ENCODE measurements at places on chromosomes 5 and 9.

- no peak for DNase-seq
Measured at GRCh38 chr5:171867786-171868185, 82.2 kb downstream of the SMIM23 start.

- no peak for DNase-seq
Measured at GRCh38 chr9:113570749-113571711, 107.5 kb downstream of the RGS3 start.

GRCh38 chr9:91477106-91477505, 53.5 kb upstream of the NFIL3 start:
- DNase-seq = no peak

DNA sequence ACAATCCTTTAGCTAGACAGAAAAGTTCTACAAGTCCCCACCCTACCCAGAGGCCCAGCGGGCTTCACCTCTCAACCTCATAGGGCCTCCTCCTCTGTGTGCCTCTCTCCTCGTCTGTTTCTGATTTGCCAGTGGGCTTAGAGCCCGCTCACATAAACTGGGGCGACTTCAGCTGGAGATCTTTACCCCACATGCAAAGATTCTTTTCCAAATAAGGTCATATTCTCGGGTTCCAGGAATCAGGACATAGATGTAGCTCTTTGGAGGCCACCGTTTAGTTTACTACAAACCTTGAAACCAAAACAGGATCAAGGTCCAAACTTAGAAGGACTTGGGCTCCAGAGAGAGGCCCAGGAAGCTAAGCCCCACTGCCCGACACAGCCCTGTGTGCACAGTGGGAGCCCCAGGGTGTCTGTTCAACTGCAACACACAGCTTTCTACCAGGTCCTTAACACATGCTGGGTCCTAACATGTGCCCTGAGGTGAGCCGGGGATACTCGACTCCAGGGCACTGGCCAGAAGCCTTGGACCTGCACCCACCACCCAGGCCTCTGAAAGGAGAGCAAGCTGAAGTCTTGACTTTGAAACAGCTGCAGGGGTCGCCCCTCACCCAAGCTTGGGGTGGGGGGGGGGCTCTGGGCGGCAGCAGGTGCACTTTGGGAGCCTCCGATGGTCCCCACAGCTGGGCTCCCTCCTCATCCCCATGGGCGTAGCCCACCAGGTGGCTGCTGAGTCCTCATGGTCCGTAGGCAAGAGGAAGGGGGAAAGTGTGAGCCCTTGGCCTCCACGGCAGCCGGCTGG, 26.8 kb upstream of the SLC12A7 start:
- no peak for DNase-seq

GRCh38 chr9:133716564-133717112, 21.5 kb downstream of the SARDH start:
- no peak for DNase-seq

GRCh38 chr5:138601444-138601843, 26.2 kb upstream of the HSPA9 start:
- DNase-seq = no peak

DNA sequence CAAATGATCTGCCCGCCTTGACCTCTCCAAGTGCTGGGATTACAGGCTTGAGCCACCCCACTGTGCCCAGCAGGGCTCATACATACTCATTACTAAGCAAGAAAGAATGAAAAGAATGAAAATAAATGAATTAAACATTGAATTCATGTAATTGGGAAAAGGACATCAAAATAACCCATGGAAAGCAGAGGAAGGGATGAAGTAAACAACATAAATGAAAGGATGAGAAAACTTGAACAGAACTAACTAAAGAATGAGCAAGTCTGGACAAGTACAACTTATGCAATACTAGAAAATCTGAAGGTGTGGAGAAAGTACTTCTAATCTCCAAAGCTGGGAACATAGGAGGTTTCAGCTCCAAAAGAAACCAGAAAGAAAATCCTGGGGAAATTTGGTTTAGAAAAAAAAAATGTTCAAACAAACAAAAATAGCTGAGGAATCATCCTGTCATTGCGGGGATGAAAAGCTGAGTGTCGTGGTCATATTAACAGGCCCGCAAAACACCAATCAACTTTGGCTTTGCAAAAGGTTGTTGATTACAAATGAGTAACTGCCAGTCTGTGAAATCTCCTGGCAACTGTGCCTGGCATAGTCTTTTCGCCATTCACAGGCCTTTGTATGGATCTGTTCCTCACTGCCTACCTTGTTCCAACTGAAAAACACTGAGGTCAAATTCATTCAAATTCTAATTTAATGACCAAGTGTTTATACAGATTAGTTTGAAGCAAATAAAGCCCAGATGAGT, 2.3 kb upstream of the AK3 start:
- no peak for DNase-seq

DNA sequence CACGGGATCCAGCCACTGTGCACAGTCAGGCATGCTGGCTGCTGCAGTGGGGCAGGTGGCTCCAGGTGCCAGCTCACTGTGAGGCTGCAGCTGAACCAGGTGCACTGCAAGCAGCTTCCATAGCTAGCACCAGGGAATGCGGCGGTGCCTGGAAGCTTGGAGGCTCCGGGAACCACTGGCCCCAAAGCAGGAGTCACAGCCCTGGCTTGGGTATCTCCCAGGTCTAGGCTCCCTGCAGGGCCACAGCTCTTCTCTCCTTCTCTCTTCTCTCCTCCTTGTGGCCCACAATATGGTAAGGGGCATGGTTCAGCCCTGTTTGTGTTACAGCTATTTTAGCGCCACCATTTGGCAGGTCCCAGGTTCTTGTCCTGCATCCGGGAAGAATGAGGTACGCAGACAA, 6.7 kb upstream of the MTMR12 start:
- DNase-seq = no peak

DNA sequence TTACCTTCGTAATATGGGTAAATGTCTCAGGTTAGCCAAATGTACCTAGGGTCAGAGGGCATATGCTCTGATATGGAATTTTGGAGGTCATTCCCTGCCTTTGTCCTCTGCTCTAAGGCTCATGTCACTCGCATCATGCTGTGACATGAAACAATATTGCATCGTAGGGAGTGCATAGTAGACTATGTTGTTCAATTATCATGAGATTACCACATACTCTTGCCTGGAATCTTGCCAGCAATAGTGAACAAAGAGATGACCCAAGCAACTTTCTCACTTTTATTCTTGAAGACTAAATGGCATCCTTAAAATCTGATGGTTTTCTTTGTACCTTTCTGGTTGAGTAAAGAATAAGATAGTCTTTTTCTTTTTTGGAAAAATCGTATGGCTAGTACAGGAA, 27.6 kb downstream of the ZNF462 start:
- no peak for DNase-seq

DNA sequence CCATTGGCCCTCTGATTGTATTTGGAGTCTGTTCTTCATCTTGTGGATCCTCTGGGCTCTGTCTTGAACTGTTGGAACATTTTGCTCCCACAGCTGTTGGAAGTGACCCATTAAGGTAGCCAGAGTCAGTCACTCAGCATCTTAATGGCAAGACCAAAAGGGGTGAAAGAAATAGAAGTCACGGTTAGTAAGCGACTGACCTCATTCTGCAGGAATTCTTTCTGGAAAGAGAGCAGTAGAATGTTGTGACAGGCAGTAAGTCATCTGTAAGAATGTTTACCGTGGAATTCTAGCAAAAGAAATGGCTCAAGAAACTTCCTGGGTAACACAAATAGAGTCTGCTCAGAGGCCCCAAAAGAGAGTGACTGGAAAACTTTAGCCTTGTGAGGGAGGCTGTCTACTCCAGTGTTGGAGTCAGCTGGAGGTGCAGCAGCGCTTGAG, 28.6 kb upstream of the TNC start:
- DNase-seq = no peak

DNA sequence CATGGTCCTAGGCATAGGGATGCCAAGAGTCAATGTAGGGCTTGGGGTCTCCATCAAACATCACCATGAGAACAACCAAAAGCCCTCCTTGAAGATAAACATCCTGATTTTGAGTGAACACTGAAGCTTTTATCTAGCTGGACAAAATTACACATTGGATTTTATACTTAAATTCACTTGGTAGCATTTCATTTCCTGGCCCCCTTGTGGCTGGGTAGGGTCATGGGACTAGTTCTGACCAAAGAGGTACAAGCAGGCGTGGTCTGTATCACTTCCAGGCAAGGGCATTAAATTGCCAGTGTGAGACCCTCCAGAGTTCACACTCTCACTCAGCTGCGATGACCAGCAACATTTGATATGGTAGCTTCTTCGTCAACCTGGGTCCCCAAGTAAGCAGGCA, 320.3 kb downstream of the ACTL7B start:
- no peak for DNase-seq

DNA sequence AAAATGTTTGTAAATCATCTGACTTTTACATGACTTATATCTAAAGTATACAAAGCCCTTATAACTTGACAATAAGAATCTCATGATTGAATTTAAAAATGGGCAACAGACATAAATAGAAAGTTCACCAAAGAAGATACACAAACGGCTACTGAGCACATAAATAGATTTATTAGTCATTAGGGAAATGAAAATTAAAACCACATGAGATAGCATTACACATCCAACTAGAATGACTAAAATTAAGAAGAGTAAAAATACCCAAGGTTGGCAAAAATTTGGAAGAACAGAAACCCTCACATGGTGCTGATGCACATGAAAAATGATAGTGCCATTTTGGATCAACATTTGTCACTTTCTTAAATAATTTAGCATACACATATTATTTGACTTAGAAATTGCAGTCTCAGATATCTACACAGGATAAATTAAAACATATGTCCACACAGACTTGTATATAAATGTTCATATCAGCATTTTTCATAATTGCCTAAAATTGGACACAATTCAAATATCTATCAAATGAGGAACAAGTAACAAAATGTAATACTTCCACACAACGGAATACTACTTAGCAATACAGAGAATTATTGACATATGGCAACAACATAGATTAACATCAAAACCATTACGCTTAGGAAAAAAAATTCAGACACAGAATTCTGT, 359.1 kb upstream of the DAB2 start:
- DNase-seq = no peak

DNA sequence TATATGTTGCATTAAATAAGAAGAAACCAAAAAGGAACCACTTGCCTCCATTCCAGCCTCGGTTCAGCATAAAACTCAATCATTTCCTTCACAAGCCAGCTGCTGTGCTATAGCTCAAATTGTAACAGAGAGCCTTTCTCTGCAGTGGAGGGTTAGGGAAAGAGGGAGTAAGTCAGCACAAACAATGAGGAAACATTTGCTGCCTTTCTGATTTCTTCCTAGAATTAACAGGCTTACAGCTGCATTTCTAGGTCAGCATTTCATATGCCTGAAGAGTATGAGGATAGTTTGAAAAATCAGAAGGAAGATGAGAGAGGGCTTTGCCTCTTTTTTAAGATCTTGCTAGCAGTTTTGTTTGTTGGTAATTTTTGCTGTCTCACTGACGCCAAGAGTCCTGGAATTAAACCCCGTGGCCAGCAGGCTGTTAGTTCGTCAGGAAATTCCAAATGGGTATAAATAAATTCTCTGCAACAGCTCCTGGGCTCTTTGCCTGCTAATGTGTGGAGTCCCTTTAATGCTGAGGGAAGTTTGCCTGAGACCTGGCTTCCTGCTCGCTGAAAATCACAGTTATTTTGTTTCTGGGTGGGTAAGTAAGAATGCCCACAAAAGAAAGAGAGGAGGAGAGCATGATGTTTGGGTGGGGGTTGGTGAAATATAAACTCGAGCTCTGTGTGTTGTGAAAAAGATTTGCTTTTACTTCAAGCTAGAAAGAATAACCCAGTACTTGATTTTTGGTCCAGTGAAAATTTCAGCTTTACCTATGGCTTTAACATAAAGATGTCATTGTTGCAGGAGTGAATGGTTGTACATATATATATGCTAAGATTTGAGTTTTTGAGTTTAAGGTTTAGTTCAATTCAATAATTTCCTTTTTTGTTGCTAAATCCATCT, 148.1 kb upstream of the DMRT1 start:
- DNase-seq = no peak

GRCh38 chr5:87722286-87722685, 309.6 kb upstream of the CCNH start:
- DNase-seq = no peak

DNA sequence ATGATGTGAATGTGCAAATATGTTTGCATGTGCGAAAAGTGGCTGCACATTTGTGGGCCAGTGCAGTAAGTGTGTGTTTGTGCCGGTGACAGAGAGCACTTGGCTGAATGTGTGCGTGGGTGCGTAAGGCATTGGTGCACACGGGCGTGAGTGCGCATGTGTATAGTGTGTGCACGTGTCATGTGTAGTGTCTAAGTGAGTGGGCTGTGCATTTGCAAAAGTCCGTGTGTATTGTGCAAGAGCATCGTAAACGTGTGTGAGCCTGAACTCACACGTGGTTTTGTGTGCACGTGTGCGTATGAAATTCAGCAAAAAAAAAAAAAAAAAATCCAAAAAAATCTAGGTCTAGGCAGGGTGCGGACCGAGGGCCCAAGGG, 6.5 kb upstream of the EBF1 start:
- no peak for DNase-seq

- no peak for DNase-seq
Measured at GRCh38 chr5:120703918-120704587, 240.0 kb downstream of the PRR16 start.

GRCh38 chr5:139341689-139342422, at the start of gene PAIP2:
TSS of gene PAIP2 (plus strand) at chr5:139341854. CDS start at chr5:139363785, 21,931 bp downstream.
- DNase-seq = peak; percentile 95

GRCh38 chr5:77258652-77259051, 48.2 kb downstream of the PDE8B start:
- DNase-seq = no peak

GRCh38 chr5:143636931-143637528, 174.9 kb upstream of the HMHB1 start:
- DNase-seq = no peak

DNA sequence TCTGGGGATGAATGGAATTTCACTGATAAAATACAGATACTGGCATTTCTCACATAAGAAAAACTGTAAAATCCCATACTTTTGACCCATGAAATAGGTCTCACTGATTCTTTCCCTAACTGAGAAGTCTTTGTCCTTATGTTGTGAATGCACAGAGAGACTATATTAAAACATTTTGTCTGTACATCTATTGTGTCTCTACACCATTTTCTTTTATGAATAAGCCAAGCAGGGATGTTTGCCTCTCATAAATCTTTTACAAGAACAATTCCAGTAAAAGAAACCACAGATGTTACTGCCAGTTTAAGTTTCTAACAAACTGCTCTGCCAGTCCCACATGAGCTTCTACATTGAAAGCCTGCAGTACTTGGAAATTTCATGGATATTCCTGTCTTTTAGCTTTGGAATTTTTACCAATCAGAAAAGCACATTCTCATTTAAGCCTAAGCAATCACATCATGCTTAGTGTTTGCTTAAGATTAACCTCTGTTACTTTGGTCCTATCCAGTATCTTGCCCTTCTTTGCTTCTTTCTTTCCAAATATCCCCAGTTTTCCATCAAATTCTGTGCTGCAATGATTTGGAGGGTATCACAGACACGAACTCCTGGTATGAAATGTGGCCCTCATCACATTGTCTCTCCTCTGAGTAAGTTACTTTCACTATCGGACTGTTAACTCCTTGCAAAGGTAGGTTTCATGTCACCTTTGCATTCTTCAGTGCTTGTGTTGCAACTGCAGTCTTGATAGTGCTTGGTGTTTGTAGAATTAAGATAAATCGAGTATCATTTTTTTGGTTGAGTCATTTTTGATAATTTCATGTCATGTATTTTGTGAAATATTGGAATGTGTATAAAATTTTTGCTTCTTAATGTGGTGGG, 415.1 kb upstream of the ADAMTSL1 start:
- DNase-seq = no peak

Measured in stimulated activated CD4-positive, alpha-beta T cell treated with anti-CD3 and anti-CD28 coated beads, Interleukin-1b, Interleukin-23, amount 100 ng/mL, for 1 hour (primary cell).